ENCODE measurements at places on chromosomes 1 and 21.

GRCh38 chr1:113479713-113480676, 89.7 kb downstream of the MAGI3 start:
- DNase-seq, result no peak

DNA sequence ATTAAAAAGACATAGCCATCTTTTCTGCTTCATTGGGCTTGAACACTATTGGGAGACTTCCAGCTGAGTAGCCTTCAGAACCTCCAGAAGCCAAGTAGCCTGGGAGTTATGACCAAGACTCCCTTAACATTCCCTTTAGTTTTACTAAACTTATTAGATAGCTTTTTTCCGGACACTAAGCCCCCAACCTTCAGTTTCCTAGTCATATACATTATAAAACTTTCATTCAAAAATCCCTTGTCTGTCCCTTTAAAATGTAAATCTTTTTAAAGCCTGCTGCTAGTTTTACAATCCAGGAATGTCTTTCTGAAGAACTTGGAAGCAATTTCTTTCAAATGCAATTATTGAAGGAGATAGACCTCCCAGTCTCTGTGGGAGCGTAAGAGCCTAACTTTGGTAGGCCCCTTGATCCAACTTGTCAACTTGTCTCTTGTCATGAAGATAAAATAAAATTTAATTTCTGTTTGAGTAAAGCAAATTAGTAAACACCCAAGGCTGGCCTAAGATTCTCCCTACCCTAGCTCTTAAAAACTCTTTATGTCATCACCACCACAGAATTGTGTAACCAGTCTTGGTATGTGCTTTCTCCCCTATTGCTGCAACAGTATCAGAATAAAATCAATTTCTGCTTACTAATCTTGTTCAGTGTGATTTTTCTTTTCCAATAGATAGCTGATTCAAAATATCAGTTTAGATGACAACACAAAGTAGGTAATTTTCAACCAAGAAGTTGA, 796.2 kb downstream of the PLA2G4A start:
- no peak for DNase-seq

DNA sequence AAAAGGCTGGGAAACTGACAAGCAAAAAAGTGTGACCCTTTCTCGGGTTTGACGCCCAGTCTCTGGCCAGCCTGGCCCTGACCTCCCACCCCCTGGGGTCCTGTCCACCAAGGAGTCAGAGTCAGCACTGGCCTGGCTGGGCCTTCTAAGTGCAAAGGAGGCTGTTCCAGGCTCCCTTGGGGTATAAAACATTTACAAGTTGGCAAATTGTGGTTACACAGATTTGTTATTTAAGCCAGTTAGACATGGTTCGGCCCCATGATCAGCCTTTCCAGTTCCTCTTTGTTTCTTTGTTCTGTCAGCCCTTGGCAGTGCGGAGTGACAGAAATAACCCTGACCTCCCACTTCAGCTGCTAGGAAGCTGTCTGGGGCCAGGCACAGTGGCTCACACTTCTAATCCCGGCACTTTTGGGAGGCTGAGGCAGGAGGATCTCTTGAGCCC, 161.6 kb upstream of the RAB4A start:
- no peak for DNase-seq

- no peak for DNase-seq
Measured at GRCh38 chr1:82329226-82329625, 528.5 kb downstream of the ADGRL2 start.

DNA sequence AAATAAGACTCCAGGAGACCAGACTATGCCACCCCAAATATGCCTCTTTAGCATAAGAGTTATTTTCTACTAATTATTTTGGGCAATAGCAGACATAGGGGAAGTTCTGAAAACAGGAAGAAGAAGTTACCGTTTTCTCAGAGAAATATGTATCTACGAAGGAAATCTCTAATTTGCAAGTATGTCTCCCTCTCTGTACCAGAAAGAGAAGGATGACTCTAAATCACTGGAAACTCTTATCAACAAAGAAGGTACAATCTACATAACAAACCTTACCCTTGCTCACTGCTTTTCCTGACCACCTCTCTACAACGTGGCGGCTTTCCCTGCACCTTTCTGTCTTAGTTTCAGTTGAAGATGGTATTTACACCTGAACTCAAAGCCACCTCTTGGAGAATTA, 49.0 kb downstream of the OMA1 start:
- DNase-seq, result no peak

DNA sequence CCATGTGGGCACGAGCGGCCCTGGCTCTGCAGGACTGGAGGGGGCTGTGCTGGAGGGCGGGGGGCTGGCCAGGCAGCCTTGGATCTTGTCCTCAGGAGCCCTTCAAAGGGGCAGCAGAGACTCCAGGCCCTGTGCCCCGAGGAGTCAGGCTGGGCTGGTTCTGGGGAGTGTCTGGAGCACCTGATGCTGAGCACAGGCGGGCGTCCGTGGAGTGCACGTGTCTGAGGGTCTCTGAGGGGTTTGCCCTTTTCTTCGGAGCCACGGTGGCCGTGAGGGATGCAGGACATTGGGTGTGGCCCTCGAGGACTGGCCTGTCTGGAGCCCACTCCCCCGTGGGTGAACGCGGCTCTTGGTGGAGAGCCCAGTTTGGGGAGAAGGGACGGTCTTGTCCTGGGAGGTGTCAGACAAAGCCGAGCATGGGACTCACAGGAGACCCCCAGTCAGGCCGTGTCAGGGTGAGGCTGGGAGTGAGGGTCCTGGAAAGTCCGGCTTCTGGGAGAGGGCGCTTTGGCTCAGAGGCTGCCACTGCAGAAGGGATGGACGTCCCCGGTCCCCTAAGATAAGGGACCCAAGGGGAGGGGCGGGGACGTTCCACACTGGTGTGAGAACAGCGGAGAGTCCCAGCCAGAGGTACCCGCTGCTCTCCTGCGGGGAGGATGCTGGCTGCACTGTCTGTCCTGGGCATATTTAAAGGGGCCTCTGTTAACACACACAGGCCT, 60.8 kb downstream of the COL18A1 start:
- no peak for DNase-seq

GRCh38 chr1:167292216-167292615, 71.5 kb downstream of the POU2F1 start:
- no peak for DNase-seq

DNA sequence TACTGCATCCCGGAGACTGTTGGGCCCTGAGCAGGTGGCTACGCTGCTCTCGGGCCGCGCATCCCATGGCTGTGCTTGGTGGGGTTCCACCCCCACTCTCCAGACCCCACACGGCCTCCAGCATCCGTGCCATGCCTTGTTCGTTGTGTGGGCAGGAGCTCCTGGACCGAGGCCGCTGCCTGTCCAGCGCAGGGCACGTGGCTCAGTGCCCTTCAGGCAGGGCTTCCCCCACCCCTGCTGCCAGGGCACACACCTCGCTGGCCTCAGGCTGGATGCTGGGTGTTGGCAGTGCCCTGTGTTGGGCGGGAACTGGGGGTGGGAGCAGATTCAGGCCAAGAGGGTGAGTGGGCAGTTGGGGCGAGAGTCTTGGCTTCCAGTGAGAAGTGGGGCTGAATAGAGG, 9.9 kb downstream of the PRKCZ start:
- DNase-seq, result no peak

GRCh38 chr1:172167796-172168596, 252.5 kb upstream of the C1orf105 start:
- no peak for DNase-seq

- no peak for DNase-seq
Measured at GRCh38 chr1:98048751-98049325, 128.0 kb upstream of the DPYD start.

DNA sequence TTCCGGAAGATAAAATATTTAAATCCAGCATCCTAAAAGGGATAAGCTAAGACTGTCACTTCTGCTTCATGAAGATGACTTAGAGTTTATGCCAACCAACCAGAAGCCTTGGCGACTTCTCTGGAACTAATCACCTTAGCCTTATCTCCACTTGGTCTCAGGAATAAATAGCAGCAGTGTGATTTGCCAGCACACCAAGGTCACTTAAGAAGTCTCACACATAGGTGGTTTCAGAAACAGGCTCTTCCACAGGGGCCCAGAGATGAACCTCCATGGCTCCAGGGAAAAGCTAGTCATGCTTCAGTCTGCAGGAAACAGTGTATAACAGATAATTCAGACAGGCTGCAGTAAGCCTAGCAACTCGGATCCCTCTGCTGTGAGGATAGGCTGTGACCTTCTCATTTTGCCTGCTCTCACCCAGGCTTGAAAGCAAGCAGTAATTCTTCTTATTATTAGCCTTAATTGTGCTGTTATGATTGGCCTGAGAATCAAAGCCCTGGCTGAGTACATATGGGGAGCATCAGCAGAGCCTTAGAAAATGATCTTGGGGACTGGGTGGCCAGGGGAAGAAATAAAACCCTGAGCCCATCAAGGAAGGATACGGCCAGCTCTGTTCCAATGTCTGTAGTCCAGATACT, 84.7 kb downstream of the WLS start:
- no peak for DNase-seq

GRCh38 chr1:57882072-57882471, 458.2 kb upstream of the DAB1 start:
- no peak for DNase-seq

- no peak for DNase-seq
Measured at GRCh38 chr1:184379111-184379752, 7.6 kb upstream of the C1orf21 start.

GRCh38 chr1:5220821-5221220, 566.4 kb downstream of the AJAP1 start:
- no peak for DNase-seq

DNA sequence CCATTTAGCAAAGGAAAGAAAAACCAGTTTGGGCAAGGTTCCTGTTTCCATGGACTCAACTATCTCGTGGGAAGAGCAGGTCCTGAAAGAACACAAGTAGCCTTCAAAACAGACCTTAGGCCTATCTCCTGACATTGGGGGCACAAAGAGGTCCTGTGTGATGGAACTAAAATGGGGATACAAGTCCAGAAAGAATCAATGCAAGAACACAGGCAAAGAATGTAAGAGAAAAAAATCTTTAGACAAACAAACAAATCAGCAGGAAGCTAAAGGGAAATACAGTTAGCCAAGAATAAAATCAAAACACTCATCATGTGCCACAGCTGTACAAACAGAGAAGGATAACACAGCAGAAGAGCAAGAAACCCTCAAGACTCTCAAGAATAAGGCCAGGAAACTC, 28.2 kb downstream of the SLC30A10 start:
- DNase-seq, result no peak

DNA sequence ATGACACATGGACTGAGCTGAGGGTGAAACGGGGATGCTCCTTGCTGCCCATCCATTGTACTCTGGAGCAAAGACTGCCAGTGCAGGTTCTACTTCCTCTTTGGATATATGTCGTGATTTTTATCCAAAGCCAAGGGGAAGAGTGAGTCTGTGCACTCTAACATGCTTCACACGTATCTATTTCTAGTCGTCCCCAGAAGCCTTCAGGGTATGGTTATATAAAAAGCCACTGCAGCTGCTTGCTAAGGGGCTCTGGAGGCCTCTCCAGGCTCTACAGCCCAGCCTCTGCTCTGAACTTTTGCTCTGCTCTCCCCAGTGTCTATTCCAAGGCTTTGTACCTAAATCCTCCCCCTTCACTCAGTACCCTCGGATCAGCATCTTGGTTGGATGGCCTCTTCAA, 20.1 kb downstream of the PAFAH2 start:
- no peak for DNase-seq

GRCh38 chr1:7425229-7425628, 345.9 kb upstream of the VAMP3 start:
- DNase-seq, result no peak

- no peak for DNase-seq
Measured at GRCh38 chr1:241485145-241485544, 34.4 kb downstream of the FH start.

- no peak for DNase-seq
Measured at GRCh38 chr1:239061770-239062169, 324.6 kb upstream of the CHRM3 start.

- no peak for DNase-seq
Measured at GRCh38 chr1:243831463-243831862, 18.6 kb downstream of the AKT3 start.

DNA sequence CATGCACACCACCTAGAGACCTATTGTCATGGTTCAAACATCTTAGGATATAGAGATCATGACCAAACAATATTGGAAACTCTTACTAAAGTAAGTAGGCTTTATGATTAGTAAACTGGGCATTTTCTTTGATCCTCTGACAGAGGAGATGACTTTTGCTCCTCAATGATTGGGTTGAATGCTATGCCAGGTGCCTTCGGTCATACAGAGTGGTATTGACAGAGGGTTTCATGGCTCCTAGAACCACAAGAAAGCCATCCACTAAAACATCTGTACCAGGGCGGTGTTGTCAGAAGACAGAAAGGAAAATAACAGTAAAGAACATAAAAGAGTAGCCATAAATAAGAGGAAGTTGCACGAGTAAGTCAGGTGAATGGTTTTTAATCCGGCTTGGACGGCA, 20.8 kb upstream of the SAMSN1 start:
- DNase-seq, result no peak

DNA sequence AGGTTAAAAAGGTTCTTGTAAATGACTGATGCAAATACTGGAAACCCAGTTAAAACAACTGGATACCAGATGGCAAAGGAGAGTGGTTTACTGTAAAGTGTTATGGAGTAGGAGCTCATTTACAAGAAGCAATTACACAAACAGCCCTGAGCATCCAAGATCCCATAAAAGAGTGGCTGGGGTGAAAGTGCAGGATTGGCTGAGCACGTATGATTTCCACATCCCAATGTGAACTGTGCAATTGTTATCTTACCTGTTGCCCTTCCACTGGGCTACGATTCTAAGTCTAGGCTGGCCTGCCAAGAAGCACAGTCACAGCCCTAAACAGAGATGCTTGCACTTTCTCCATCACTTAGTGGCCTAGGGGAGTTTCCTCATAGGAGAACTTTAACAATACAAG, 277.6 kb upstream of the RUNX1 start:
- DNase-seq, result no peak

DNA sequence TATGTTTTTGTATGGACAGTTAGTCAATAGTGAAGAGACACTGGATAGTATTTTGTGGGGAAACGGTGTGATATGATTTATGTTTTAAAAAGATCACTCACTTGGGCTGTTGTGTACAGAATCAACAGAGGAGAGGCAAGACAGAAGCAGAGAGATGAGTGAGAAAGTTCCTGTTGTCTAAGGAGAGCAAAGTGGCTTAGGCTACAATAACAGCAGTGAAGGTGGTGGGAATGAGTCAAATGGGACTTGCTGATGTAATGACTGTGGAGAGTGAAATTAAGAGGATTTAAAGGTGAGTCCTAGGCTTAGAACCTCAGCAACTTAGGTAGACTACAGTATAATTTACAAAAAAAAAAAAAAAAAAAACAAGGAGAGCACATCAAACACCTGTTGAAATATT, 169.2 kb upstream of the HP1BP3 start:
- DNase-seq, result no peak
